CD4-positive, alpha-beta T cell treated with Interferon gamma for 1 hour (primary cell): ENCODE measurements at places on chromosomes 2 and 18.

DNA sequence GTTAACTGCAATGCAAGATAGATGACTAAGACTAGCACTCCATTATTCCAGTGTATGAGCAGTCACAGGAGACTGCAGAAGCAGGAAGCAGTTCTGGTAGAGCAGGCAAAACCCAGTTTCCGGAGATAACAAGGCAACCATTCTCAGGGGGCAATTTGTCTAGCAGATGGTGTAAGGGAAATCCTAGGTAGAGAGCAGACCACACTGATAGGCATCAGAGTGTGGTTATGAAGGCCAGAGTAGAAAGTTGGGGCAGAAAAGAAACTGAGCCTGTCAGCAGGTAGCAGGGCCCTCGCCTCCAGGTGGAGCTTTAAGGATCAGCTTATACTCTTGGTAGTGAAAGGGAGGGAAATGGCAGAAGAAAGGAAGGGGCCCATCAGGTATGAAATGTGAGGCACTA lies 164.4 kb downstream of the PDE11A start:
- no peak for DNase-seq

DNA sequence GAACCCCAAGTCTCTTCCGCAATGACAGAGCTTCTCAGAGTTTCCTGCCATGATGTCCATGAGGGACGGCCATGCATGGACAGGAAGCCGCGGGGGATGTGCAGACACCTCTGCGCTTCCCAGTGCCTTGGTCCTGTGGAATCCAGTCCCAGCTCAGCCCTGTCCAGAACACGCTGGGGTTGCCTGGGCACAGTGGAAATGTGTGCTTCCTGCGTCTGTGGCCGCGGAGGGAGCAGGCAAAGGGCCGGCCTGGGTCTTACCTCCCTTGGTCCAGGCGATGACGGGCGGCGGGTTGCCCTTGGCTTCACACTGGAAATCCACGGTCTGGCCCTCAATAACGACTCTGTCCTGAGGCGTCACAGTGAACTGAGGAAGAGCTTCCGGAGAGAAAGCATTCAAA lies 79.6 kb downstream of the PXDN start:
- no peak for DNase-seq

GRCh38 chr2:83079007-83079406 lies 1380.1 kb downstream of the SUCLG1 start:
- no peak for DNase-seq

DNA sequence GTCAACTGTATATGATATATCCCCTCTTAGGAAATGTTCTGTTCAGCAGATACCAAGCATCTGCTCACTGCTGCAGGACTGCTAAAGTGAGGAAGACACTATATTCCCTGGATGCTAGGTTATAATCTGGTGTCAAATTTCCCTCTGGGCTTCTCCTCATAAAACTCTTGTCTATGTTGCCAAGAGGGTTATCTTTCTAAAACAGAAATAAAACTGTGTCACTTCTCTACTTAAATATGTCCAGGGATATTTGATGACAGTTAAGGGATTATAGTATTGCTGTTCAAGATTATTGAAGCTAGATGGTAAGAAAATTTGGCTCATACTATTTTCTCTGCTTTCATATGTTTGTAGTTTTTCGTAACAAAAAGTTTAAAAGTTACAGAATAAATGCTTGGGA lies 30.5 kb upstream of the SNRNP27 start:
- DNase-seq, result no peak

- no peak for DNase-seq
These were observed 354.6 kb downstream of the FSIP2 start for GRCh38 chr2:186093174-186093573.

DNA sequence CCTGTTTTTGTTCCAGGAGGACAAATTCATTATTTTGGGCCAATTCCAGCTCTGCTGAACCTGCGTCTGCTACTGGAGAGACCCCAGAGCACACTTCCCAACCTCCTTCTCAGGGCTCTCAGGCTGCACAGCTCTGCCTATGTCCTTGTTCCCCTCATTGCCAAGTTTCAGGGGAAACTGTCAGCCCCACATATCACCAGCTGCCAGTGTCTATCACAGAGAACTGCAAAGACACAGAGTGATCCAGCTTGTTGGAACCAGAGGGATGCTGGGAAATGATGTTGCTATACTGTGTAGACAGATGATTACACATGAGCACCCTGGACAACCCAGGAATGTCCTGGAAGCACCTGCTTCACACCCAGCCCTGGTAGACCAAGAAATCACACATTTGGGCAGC lies 67.4 kb upstream of the TMEM247 start:
- DNase-seq, result no peak

DNA sequence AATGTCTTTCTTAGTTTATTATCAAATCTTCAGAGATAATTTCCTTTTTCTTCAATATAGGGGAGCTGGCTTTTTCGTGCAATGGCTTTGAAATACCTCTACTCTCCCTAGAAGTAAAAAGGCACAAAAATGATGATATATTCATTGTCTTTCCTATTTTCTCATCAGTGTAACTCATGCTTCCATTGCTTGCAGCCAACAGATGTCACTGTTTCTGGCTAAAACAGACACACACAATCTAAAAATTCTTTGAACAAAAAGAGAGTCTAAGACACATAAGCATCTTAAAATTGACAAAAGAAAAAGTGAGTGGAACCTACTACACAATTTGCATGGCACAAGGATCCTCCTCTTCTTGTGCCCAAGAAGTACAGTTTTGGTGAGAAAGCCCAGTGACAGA lies 448.7 kb upstream of the VRK2 start:
- DNase-seq, result no peak

DNA sequence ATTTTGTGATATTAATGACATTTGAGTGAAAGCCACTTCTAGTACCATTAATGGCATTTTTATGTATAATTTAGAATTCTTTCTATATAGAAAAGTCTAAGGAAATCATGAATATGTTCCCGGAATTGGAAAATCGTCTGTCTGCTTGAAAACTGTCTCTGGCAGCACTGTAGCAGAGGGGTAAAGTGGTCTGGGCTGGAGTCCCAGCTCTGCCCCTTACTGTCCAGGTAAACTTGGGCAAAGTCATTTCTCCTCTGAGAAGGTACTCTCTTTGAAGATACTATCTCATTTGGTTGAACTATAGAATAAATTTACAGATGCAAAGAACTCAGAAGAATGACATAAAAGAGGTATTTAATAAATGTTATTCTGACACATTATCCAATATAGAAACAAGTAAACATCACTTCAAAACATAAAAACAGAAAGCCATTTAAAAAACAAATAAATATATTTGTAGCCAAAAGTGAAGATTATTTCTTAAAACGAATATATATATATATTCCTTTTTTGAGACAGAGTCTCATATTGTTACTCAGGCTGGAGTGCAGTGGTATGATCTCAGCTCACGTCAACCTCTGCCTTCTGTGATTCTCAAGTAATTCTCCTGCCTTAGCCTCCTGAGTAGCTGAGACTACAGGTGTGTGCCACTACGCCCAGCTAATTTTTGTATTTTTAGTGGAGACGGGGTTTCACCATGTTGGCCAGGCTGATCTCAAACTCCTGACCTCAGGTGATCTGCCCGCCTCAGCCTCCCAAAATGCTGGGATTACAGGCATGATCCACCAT lies 149.8 kb upstream of the ITGA4 start:
- no peak for DNase-seq

DNA sequence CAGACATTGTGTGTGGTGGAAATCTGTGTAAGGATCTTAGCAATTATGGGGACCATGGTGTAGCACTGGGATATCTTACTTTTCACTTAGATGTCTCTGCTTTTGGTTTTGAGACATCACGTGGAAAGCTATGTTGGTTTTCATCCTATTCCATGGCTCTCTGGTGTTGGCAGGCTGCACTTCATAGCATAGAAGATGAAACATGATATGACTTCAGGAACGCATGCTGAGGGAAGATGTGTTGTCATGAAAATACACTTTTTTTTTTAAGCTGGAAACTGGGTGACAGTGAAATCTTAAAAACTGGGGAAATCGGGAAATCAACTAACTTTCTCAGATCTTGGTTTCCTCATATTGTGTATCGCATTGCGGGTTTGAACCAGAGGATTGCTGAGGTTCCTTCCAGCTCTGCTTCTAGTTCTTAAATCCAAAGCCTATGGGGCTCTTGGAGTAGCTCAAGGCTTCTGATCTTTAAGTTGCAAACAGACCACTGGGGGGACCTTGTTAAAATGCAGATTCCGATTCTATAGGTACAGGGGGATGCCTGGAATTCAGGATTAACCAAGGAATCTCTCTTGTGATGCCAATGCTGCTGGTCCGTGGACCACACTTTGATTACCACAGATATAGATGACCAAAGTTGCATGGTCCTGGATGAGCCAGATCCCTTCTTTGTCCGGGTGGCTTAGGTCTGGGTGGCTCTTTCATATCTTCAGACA lies 160.7 kb downstream of the SH3RF3 start:
- no peak for DNase-seq

GRCh38 chr2:113266431-113266830 lies 12.3 kb downstream of the PAX8 start:
- no peak for DNase-seq

DNA sequence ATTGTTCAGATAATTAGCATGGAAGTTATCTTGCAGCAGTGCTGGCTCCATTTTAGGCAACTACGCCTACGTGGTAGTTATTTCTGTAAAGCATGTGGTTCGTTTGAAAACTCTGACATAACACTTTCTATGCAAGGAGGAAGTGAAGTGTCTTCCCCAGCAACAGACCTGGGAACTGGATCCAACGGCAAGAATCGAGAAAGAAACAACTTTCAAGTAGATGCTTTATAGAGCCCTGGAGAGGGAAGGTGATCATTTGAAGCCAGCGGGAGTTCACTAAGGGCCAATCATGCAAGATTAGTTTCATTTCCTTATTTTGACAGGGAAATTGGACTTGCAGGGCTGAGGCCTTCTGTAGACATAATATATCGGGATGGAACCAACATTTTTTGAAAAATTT lies 218.3 kb downstream of the ACKR3 start:
- peak; percentile 47 for DNase-seq

GRCh38 chr2:207078186-207078798 lies 87.5 kb downstream of the KLF7 start:
- DNase-seq, result no peak

DNA sequence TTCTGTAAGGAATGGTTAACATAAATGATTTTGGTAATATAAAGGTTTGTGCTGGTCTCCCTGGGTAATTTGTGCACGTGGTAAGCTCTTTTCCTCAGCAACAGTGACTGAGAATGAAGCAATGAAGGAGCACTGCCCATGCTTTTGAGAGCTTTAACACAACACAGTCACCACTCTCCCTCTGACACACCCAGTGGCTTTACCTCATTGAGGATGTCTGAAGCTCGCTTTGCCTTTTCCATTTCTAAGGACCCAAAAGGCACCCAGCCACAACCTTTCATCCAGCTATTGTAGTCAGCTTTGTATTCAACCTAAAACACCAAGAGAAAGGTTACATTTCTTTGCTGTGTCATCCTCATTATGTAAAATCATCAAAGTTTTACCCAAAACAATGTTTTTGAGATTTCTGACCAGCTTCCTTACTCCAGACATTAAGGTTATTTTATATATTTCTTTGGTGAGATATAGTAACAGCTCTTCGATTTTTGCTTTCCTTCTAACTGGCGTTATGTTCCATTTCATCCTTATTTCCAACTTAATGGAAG lies 51.7 kb downstream of the NEB start:
- DNase-seq, result no peak

- no peak for DNase-seq
These were observed 69.6 kb downstream of the MDH1 start for GRCh38 chr2:63658176-63658968.

DNA sequence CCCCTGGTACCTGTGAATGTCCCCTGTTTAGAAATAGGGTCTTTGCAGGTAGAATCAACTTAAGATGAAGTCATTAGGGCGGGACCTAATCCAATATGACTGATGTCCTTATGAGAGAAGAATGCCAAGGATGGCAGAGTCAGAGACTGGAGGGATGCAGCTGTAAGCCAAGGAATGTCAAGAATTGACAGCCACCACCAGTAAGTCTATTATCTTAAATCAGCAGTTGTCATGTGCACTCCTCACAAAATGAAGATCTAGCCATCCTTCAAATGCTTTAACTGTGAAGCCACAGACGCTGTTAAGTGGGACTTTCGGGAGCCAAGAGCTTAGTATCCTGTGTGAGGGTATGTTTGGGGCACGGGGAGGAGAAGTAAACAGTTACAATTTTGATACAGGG lies 83.2 kb downstream of the ITGA4 start:
- DNase-seq, result no peak

- peak; percentile 75 for DNase-seq
These were observed at the start of gene KCTD1 for GRCh38 chr18:26548415-26549262. Gene KCTD1, minus strand, starts transcription at chr18:26548553. Its CDS starts 17 bp downstream, at chr18:26548536.

- DNase-seq, result no peak
These were observed 745.9 kb upstream of the ACVR2A start for GRCh38 chr2:147098940-147099339.
